ENCODE measurements at places on chromosomes 16 and 17.

DNA sequence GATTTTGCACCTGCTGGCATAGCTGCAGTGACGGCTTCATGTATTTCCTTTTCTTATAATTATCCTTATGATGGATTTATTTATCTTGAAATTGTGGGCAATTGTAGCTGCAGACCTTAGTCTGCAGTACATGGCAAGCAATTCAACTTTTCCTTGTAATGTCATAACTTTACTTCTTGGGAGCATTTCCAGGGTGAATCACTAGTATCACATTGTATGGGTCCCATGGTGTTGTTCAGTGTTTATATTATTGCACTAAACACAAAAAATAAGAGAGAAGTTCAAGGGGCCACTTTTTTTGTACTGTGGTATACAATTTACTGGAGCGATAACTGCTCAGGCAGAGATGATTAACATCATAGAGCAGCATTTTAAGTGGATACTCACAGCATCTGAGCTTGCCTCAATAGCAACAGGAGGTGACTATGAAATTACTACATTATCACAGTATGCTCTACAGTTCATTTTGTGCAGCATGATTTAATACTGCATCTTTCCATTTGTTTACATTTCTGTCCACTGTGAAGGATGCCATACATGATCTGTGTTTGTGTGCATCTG, 169.5 kb downstream of the STX8 start:
- no peak for DNase-seq

- no peak for DNase-seq
Measured at GRCh38 chr16:3348547-3349167, 7.0 kb upstream of the OR2C1 start.

GRCh38 chr17:44623070-44623725, 33.1 kb upstream of the MEIOC start:
- DNase-seq, result no peak

DNA sequence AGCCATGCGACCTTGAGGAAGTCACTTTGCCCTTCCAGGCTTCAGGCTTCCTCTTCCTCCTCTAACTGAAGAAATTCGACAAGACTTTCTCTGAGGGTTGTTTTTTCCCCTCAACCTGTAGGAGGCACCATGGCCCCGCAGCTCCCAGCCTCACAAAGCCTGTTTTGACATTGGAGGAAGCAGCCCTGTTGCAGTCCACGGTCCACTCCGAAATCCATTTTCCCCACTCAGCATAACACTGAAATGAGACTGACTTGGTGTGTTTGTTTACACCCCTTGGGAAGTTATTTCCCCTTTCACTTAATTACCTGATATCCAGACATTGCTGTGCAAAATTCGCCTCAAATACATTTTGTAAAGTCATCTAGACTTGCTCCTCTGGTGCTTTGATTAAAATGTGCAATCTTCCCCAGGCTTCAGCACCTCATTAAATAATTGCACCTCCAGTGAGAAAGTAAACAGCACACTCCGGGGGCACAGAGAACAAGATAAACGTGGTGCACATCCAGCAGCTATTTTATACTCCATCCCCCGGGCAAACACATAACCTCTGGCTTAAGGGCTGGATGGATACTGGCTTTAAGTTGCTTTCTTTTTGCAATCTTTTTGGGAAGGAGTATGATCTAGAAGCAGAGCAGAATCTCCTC, 41.4 kb upstream of the PIRT start:
- DNase-seq, result no peak

- no peak for DNase-seq
Measured at GRCh38 chr17:40921026-40921425, 16.4 kb downstream of the KRT23 start.

DNA sequence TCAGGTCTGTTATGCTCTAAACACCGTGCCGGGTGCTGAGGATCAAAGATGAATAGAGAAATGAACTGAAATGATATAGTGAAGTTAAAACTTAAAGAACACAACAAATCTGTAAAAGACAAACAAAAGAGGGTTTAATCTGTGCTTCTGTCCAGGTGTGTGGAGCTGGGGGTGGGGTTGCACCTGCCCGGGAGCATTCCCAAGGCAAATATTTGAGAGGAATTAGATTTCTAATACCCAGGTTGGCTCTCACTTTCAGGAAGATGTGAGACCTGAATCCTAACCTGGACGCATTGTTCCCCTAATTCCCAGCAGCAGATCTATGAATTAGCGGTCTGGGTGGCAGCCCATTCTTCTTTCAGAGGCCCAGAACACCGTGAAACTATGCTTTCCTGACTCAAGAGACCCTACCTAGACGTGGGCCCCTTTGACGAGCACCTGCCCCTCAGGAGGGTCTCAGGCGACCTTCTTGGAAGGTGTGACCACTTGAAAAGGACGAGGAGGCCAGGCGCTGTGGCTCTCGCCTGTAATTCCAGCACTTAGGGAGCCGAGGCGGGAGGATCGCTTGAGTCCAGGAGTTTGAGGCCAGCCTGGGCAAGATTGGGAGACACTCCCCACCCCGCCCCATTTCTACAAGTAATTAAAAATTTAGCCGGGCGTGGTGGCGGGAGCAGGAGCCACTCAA, 677 bp upstream of the RANGRF start:
- no peak for DNase-seq

- DNase-seq, result no peak
Measured at GRCh38 chr16:83458612-83459011, 349.2 kb upstream of the HSBP1 start.

DNA sequence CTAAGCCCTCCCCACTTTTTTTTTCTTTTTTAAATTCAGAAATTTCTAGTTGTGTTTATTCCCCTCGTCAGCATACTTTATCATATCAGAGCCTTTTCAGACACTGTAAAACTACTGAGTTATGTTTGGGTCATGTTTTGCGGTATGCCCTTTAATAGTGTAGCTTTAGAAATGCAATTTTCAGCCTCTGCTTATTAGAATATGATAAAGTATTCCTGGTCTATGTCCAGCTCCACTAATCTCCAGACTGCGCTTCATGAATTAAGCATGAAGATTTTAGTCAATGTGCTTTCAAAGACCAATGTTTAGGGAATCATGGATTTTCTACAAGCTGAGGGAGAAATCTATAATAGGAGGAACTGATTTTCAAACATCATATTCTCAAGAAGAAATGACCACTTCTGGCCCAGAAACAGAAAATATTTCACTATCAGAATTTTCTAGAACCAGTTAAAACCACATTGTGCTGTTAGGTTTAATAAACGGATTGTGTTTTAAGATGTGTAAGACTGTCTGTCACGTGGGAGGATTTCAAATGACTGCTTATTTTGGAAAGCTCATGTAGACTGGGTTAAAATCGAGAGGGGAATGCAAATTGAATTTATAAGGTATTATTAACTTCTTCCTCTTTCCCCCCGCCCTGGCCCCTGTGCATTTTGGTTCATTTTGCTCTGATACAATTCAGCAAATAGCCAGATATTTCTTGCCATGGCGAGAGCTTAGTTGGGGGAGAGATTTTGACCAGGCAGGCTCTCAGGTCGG, 498.5 kb downstream of the WWOX start:
- DNase-seq, result no peak

DNA sequence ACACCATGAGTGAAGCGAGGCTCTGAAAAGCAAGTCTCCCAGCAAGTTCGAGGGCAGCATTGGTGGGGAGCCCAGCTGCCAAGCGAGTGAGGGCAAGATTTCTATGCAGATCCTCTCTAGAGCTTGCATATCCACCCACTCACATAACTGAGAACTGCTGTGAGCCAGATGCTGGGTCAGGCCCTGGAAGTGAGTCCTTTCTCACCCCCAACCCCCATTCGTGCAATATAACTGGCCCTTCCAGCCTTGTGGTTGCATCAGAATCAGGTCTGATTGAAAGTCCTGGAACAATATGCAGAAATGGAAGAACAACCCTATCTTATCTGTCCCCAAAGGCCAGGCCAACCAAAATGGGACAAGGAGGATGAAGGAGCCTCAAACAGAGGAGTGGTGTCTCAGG, 146.6 kb downstream of the IRX5 start:
- DNase-seq, result no peak

DNA sequence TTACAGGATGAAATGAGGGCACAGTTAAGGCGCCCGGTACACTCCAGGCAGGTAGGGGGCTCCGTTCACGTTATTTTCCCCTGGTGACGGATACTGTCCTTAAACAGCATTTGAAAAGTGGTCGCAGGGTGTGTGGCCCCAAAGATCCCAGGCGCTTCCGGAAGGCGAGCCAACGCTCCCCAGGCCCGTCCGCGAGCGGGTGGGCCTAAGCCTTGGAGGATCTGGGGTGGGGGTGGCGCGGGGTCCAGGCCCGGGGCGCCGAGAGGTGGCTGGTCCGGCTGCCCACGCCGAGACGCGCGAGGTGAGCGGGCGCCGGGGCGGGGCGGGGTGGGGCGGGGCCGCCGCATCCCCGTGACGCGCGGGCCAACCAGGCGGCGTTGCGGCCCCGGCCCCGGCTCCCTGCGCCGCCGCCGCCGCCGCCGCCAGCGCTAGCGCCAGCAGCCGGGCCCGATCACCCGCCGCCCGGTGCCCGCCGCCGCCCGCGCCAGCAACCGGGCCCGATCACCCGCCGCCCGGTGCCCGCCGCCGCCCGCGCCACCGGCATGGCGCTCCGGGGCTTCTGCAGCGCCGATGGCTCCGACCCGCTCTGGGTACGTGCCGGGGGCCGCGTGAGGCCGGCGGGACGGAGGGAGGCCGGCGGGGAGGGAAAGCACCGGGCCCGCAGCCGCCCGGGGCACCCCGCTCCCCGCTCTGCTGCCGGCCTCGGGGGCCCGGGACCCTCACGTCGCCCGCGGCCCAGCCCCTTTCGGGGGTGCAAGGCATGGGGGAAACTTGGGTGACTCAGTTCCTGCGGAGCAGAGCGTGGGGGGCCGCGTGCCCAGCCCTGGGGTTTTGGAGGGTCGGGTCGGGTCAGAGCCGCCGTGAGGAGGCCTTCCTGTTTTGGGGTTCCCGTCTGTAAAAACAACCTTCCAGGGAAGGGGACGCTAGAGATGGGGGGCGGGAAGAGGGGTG, at the start of gene ABCC1:
Gene ABCC1 (plus strand): TSS at position 407 of the 951 bp plus-strand sequence. CDS start 136 bp downstream, at position 543.
- DNase-seq, result no peak

DNA sequence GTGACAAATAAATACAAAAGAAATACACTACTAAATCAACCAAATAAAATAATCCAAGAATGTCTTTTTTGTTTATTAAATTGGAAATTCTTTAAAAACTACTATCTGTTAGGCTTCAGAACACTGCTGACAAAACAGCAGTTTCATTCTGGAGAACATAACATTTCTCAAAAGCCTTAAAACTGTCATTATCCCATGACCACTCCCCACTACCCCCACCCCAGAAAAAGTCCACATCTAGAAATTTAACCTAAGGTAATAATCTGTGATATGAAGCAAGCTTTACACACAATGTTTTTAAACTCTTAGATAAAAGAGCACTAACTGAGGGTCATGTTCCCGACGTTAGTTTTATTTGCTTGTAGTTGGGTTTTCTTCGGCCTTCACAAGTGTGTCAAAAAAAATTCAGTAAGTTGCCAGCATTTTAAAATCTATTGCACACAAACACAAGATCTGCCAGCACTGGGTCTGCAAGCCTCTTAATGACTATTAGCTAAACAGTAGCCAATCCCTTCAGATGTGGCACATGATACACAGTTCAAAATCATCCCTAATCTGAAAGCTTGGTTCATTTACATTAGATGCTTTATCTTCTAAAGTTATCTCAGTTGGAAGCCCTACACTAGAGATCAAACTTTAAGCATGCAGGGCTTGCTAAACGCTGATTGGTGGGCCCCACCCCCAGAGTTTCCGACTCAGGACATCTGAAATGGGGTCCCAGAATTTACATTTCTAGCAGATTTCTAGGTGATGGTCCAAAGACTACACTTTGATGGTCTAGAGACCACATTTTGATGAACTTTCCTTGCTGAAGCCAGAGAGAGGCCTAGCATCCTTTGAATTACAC, 75.2 kb downstream of the KANSL1 start:
- no peak for DNase-seq

- no peak for DNase-seq
Measured at GRCh38 chr17:75683583-75683982, 16.4 kb downstream of the SAP30BP start.

GRCh38 chr17:4739122-4740024, at the start of the genes CXCL16 and ZMYND15:
Gene CXCL16, minus strand, starts transcription at chr17:4739928. Its CDS starts 589 bp downstream, at chr17:4739339.
Gene ZMYND15, plus strand, starts transcription at chr17:4739833. Its CDS starts 716 bp downstream, at chr17:4740549.
- DNase-seq, result no peak

DNA sequence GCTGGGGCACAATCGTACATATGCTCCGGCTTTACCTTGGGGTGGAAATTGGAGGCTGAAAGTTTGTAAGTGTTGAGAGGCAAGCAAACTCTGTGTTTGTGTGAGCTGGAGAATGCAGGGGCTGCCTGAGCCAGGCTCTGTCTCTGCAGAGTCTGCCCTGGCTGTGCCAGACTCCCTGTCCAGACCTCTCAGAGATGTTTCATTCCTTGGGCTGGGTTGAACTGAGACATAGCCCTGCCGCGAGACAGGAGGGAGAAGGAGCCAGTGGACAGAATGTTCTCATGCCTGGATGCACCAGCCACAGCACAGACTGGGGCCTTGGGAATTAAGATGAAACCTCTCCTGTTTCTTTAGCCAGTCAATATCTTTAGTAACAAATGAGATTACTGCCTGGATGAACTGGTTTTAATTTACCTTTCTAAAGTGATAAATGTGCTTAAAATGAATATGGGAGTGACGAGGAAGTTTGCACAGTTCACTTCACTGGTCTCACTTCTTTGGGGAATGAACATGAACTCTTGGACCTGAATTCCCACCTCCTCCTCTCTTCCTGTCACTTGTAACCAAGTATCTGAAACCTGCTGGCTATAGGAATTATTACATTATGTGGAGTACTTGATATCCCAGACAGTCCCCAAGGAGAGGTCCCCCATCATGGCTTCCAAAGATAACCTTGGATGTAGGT, 40.1 kb downstream of the YPEL2 start:
- DNase-seq, result no peak

GRCh38 chr17:59097876-59098275, 8.8 kb downstream of the TRIM37 start:
- no peak for DNase-seq

DNA sequence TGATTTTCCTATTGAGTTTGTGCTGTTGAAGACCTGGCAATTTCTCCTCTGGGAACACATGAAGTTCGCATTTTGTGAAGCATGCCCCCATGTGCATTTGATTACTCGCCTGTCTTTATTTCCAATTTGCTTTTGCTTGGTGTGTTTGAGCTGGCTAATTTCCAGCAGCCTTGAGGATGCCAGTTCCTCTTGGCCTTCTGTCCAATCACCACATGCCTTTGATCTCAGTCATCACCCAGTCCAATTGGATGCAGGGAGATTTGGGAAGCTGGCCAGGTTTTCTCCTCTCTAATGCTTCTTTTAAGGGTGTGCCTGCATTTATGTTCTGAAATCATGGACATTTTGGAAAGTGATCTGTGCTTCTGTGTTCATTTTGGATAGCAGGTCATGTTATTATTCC, 3.8 kb upstream of the TMEM100 start:
- DNase-seq, result peak; percentile 85

Data from HS-27A (cell line).